Right renal cortex interstitium (tissue), 3 donors: ENCODE measurements at places on chromosomes 2 and 18. TPM values are rescaled to one million over a fixed set of nuclear protein-coding genes. Genes with fewer than 3 reads are reported as not detected.

GRCh38 chr18:55912919-55913318, 324.9 kb upstream of the TCF4 start:
- DNase-seq = no peak

GRCh38 chr18:70113511-70113910, 92.0 kb downstream of the RTTN start:
- no peak for DNase-seq

DNA sequence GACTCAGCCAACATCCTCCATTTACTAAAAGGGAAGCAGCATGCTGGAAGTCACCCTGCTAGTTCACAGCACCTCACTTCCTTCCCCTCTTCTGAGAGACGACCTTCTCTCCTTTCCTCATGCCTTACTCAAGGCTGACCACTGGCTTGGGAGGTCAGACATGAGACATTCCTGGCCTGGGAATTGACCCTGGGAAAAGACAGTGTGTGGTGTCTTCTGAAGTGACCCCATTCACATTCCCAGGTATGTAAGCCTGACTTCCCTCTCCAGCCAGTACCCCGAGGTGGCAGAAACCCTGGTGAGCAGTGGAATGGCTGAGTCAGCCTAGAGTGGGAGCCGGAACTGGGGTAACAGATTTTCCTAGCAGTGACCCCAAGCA, 92.4 kb downstream of the PLB1 start:
- DNase-seq = no peak

GRCh38 chr18:49850636-49851035, 37.3 kb upstream of the ACAA2 start:
- DNase-seq = no peak

- no peak for DNase-seq
Measured at GRCh38 chr18:42588786-42589185, 526.7 kb downstream of the RIT2 start.

DNA sequence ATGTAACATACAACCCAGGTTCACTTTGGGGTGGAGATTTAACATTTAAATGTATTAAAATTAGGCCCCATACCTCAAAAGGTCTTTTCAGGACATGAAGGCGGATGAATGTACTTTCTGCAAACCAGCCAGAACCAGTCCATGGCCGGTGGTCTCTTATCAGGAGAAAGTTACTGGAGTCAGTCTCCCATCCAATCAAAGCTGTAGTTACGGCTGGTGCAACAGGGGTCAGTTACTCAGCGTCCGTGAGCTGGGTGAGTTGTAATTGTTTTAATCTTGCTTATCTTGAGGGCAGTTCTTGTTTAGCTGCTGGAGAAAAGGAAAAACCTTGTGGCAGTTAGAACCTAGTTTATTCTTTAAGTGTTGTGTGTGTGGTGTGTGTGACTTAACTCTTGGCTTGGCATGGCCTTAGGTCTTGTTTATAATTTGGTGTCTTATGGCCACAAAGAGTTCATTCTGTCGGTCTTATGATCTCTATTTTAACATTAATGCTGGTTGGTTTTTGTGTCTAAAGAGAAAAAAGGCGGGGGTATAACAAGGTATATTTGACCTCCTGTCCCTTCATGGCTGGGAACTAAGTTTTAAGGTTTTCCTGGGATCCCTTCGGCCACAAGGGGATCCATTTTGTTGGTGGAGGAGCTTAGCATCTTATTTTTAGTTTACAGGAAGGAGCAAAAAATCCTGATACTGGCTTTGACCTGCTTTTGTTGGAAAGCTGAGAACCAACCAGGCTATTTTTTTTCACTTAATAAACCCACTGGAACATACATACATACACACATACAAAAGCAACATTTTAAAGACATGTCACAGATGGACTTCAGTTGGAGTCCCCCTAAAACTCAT, 143.5 kb upstream of the NCK2 start:
- DNase-seq = no peak

DNA sequence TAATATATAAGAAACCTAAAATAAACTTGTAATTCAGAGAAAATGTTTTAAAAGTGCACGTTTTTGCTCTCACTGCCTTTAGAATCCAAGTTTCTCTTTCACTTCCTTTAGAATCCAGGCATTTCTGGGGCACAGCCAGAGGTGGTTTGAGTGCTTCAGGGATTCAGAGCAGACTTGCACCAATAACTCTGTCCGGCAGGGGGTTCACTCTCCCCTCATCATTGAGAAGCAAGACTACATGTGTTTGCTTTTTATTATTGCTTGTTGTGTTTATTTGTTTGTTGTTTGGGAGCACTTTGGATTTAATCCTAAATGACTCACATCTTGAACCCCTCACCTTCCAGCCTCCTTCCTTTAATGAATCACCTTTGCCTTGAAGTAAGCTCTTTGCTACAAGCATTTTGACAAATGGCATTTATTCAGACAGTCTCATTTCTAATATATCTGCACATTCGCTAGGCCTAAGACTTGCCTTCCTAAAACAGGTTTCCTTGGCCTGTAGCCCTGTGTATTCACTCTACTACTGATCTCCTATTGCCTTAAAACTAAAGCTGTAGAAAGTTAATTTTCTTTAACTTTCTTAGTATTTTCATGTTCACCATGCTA, 233.5 kb upstream of the ATP5MC3 start:
- DNase-seq = peak; percentile 44

- no peak for DNase-seq
Measured at GRCh38 chr2:73128841-73129535, 16.2 kb upstream of the RAB11FIP5 start.

The NUP35 gene
- polyA plus RNA-seq = 31.3 TPM

The SDC1 gene
- 24.1 TPM for polyA plus RNA-seq
